ENCODE measurements at places on chromosomes 2 and 18. TPM values are rescaled to one million over a fixed set of nuclear protein-coding genes. Genes with fewer than 3 reads are reported as not detected.
A peak's percentile ranks its signal among the peaks of the same experiment; 100 is the strongest.

ASTL gene
- 23.3 TPM for total RNA-seq

PSTPIP2 gene
- 21.6 TPM for total RNA-seq

ACTR1B gene
- 85.4 TPM for total RNA-seq

GLS gene
- total RNA-seq = 201 TPM

HMSD gene
- total RNA-seq = 4.4 TPM

DNA sequence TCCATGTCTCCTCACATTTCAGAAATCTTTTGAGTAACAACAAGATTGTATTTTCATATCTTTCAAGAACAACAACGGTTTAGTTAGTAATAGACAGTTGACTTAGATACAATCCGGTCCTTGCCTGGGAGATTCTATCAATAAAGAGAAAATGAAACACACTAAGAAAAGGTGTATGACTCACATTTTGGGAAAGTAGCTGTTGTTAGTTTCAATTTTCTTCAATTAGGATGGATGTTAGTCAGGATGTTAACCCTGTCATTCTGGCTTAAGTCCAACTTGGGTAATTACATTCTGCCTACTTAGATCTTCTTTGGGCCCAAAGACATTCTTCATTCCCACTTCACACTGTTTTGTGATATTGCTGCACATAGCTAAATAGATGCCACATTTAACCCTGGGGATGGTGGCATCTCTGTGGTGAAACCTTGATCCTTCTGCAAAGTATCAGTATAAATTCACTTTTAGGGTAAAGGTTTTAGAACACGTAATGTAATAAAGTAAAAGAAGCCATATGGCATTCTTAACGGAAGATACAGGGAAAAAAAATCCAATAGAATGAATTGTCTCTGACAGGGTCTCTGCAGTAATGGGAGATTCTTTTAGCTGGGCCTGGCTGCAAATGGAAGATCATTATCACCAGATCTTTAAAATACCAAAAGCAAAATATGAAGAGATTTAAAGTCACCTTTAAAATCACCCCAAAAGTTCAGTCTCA is 365.5 kb downstream of the FIGN start:
- DNase-seq = no peak
- no peaks in the 10 kb centered on the region for H3K36me3 ChIP-seq
- no peaks in the 10 kb centered on the region for H3K27me3 ChIP-seq
- no peaks in the 10 kb centered on the region for H3K4me1 ChIP-seq

DNA sequence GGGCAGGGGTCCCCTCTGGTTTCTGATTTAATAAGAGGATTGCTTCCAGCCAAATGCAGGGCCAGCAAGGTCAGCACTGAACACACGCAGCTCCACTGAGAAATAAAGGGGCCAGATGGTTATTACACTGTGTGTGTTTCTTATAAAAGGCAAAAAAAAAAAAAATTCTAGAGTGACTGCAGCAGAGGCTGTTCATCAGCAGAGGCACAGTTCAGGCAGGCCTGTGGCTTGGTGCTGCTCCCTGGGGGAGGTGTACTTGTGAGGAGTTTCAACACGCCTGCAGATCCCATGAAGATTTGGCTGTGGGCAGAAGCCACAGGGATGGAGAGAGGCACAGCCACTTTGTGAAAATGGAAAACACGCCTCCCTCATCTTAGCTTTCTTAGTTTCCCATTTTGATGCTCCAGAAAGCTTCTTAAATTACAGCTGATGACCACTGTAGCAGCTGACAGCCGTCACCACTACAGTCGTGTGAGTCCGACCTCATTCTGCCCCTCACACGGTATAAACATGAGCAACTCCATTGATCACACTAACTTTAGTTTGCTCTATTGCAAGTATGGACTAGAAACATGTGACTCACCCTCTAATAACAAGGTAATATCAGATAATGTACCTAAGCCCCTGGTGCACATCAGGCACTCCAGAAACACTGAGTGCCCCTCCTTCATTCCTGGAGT is 726.5 kb upstream of the RAB6C start:
- H3K27ac ChIP-seq = no peak overlapping the region
- no peaks in the 10 kb centered on the region for H3K4me1 ChIP-seq
- H3K36me3 ChIP-seq = no peaks in the 10 kb centered on the region
- H3K27me3 ChIP-seq = no peaks in the 10 kb centered on the region

DNA sequence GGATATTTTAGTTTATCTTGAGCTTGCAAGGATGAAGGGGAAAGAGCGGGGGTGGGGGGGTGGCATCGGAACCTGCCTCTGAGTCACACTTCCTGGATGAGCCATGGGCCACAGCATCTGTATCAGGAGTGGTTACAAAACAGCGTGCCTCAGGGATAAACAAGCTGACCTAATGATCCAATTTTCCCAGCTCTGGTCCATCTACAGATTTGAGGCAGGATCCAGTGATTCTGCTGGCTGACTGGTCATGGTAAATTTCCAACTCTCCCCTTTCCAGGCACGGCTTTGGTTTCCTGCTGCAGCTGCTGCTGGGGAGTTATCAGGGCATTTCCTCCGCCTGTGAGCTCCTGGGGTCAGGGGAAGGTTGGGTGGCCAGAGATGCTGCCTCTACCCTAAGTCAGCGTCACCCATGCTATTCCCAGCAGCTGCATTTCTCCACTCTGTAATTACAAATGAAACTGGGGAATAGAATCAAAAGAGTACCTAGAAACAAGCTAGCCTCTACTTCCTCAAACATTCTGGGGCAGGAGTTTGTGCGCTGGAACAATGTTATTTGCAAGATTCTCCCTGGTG is 4.7 kb upstream of the HPCAL1 start:
- peak overlapping the region; percentile 33 for H3K4me3 ChIP-seq
- H3K27ac ChIP-seq = peak overlapping the region; percentile 64
- H3K36me3 ChIP-seq = peaks cover 8% of the 10 kb centered on the region
- H3K27me3 ChIP-seq = no peaks in the 10 kb centered on the region

DNA sequence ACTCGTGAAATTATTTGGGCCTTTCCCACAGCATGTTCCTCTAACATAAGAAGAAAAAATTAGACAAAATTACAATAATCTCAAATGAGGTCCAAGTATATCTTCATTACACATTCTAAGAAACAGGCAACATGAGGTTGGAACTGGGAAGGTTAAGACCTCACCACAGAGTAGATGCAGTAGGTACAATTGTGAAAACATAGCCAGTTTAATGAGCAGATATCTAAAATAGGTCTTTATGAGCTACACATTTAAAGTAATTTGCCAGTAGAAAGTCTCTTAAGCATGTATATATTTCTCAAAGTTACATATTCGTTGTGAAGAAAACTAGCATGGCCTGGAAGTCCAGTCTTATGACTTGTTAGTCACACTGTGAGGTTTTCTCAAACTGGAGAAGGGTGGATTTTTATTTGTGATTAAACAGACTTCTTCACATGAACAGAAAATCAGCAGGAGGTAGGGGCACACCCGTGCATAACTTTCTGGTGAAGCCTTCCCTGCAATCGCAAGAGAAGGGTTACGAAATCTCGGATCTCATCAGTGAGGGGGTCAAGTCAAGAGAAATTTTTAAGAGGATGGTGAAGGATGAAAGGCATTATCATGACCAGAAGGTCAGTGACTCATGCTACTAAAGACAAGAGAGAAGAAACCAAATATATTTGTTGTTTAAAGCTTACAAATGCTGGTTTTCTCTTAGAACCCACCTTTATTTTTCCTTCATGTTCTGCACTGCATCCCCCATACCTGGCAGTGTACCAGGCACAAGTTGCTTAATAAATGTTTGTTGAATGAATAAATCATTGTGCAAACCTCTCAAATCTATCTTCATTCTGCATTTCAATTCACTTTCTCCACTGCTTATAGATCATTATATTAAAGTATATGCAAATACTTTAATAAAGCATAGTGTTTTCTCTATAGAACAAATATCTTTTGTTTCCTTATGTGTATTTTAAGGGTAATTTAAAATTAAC is 5.1 kb upstream of the RAB27B start:
- no peak overlapping the region for H3K4me3 ChIP-seq
- H3K36me3 ChIP-seq = no peaks in the 10 kb centered on the region
- H3K27ac ChIP-seq = no peak overlapping the region
- peaks cover 2% of the 10 kb centered on the region for H3K4me1 ChIP-seq
- H3K27me3 ChIP-seq = peaks cover 27% of the 10 kb centered on the region

DNA sequence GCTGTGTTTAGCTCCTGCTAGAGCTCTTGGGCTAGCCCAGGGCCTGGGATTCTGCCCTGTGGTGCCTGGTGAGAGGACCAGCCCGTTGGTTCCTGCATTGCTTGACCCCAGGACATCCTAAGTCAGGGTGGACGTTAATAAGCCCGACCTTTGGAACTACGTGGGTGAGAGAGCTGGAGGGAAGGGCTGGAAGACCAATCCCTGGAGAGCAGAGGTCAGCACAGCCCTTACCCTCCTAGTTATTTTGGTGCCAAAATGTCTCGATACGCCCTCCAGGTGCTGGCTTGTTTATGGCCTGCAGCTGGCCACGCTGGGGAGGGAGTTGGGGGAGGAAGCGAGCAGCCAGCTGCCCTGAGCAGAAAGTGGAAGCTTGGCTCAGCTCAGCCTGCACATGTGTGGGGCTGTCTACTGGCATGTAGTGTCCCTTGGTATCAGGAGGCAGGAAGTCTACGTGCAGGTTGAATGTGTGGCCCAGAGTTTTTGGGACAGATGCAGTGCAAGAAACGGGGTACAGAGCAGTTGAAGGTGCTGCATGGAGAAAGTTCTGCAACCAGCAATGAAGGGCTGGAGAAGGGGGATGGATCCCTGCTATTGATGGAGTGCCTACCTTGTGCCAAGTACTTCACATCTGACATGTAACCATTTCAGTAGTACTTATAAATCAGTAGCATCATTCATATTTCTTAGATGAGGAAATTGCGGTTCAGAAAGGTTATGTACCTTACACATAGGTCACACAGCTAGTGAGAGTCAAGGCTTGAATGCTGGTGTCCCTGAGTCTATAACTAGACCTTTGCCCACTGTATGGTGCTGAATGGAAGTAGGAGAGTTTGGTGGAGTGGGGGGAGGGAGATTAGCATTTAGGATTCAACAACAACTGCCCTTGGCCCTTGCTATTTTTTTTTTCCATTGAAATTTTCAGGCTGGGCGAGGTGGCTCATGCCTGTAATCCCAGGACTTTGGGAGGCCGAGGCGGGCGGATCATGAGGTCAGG is 5.0 kb upstream of the DGKD start:
- peaks cover 1% of the 10 kb centered on the region for H3K36me3 ChIP-seq
- H3K27ac ChIP-seq = no peak overlapping the region
- H3K4me1 ChIP-seq = peaks cover 27% of the 10 kb centered on the region
- no peak overlapping the region for H3K4me3 ChIP-seq
- no peak for DNase-seq
